ENCODE measurements at places on chromosomes 5 and 9. TPM values are rescaled to one million over a fixed set of nuclear protein-coding genes. Genes with fewer than 3 reads are reported as not detected.

Gene FLT4
- total RNA-seq = 13.2 TPM

Gene C9
- not detected for total RNA-seq

Gene FIBCD1
- total RNA-seq = not detected

Gene TCOF1
- total RNA-seq = 72.5 TPM

Gene SARDH
- total RNA-seq = 1.6 TPM

Gene IL3
- total RNA-seq = not detected

Gene CEMIP2
- total RNA-seq = 55.9 TPM

DNA sequence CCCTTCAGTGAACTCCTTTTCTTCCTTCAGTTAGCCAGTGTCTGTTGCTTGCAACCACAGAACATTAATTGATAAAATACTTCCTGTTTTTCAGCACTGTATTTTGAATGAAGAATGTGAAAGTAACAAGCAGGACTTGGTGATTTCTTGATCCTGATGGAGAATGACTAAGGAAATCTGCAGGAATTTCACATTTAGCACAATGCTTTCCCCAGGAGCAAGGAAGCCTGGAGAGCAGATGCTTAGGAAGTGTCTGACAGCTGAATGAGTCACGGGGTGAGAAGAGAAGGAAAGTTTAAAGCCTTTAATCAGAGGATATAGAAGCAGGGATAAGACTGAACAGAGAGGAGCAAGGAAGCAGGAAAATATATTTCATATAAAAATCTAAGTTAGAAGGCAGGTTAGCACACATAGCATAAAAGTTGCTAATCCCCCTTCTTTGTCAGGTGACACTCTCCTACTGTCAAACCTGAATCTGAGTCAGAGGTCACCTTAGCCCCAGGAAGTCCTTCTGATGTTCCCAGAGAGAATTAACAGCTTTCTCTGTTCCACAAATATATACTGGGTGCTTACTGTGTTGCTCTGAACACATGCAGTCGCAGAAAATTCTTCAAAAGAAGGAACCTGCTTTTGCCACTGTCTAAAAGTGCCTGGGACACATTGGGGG is 59.7 kb downstream of the GNA14 start:
- DNase-seq = no peak
- peaks cover 2% of the 10 kb centered on the region for H3K27me3 ChIP-seq
- no peaks in the 10 kb centered on the region for H3K36me3 ChIP-seq
- peak overlapping the region; percentile 31 for H3K4me3 ChIP-seq

- peaks cover 6% of the 10 kb centered on the region for H3K4me1 ChIP-seq
- no peak overlapping the region for H3K4me3 ChIP-seq
- no peak overlapping the region for H3K27ac ChIP-seq
- peaks cover 5% of the 10 kb centered on the region for H3K27me3 ChIP-seq
Observed at GRCh38 chr5:139872052-139872766, 76.6 kb downstream of the PSD2 start.

- peak; percentile 76 for DNase-seq
- H3K4me1 ChIP-seq = peaks cover 88% of the 10 kb centered on the region
- H3K27ac ChIP-seq = peak overlapping the region; percentile 95
- peak overlapping the region; percentile 85 for H3K4me3 ChIP-seq
Observed at GRCh38 chr5:132426525-132427138, 57.1 kb downstream of the SLC22A5 start.

- DNase-seq = no peak
- H3K27ac ChIP-seq = peak overlapping the region; percentile 71
- H3K27me3 ChIP-seq = no peaks in the 10 kb centered on the region
- H3K36me3 ChIP-seq = peaks cover 39% of the 10 kb centered on the region
- H3K4me1 ChIP-seq = peaks cover 43% of the 10 kb centered on the region
- H3K4me3 ChIP-seq = peak overlapping the region; percentile 61
Observed at GRCh38 chr5:133962801-133963476, 5.5 kb downstream of the C5orf15 start.

DNA sequence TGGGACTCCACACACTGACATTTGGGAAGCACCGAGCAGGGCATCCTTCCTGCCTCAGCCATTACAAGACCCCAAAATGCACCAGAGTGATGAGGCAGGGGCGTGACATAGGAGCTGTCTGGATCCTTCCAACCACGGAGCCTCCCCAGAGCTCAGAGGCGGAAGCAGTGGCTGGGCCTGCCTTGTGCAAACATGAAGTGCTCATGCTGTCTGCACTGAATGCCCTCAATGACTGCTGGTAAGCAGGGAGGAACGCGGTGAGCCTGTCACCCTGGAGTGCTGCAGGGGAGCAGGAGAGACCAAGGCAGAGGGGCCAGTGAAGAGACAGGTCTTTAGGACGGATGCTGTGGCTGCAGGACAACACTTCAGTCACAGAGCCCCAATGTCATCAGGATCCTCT is 60.2 kb upstream of the HRH2 start:
- no peaks in the 10 kb centered on the region for H3K36me3 ChIP-seq
- no peak for DNase-seq
- H3K27ac ChIP-seq = no peak overlapping the region
- H3K27me3 ChIP-seq = peaks cover 3% of the 10 kb centered on the region

DNA sequence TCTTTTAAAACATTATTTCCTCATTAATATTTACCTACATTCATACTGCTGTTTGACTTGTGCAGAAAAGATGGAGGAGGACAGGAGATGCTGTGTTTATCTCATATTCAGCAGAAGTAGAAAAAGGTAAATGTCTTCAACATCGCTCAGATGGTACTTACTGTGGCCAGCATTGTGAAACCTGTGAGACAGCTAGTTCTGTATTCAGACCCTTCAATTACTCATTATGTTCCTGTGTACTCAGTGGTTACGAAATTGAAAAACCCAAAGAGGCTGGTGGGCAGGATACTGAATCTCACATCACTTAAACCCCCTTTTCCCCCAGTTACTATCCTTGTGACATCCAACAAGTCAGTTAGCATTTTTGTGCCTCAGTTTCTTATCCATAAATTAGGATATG is 216.0 kb downstream of the KDM4C start:
- H3K36me3 ChIP-seq = peaks cover 7% of the 10 kb centered on the region
- DNase-seq = no peak
- H3K4me3 ChIP-seq = no peak overlapping the region
- H3K27ac ChIP-seq = no peak overlapping the region
- H3K4me1 ChIP-seq = peaks cover 6% of the 10 kb centered on the region

DNA sequence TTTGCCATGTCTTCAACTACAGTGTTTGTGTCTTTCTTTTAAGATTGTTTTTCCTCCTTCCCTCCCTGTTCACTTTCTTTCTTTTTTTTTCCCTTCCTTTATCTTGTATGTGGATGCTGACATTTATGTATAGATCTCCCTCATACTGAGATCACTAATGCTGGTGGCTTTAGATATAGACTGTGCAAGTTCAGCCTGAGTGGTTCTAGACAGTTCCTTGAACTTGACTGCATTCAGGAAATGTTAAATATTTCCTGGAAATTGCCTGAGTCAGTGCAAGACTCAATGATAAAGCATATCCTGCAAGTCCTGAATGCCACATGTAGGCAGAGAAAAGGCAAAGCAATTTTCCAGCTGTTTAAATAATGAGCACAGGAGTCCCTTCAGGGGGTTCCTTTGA is 182.5 kb upstream of the NR3C1 start:
- peaks cover 34% of the 10 kb centered on the region for H3K4me1 ChIP-seq
- H3K4me3 ChIP-seq = peak overlapping the region; percentile 48
- no peaks in the 10 kb centered on the region for H3K36me3 ChIP-seq
- H3K27ac ChIP-seq = peak overlapping the region; percentile 71

GRCh38 chr5:116696366-116696765 is 121.7 kb upstream of the SEMA6A start:
- no peaks in the 10 kb centered on the region for H3K27me3 ChIP-seq
- no peaks in the 10 kb centered on the region for H3K36me3 ChIP-seq
- H3K4me1 ChIP-seq = no peaks in the 10 kb centered on the region
- DNase-seq = no peak
- no peak overlapping the region for H3K4me3 ChIP-seq

- no peaks in the 10 kb centered on the region for H3K36me3 ChIP-seq
- peaks cover 1% of the 10 kb centered on the region for H3K4me1 ChIP-seq
- peaks cover 5% of the 10 kb centered on the region for H3K27me3 ChIP-seq
- DNase-seq = no peak
- no peak overlapping the region for H3K27ac ChIP-seq
Observed at GRCh38 chr9:114027159-114027862, 50.8 kb downstream of the AMBP start.
